T-helper 22 cell (primary cell): ENCODE measurements at places on chromosomes 3 and 15.

DNA sequence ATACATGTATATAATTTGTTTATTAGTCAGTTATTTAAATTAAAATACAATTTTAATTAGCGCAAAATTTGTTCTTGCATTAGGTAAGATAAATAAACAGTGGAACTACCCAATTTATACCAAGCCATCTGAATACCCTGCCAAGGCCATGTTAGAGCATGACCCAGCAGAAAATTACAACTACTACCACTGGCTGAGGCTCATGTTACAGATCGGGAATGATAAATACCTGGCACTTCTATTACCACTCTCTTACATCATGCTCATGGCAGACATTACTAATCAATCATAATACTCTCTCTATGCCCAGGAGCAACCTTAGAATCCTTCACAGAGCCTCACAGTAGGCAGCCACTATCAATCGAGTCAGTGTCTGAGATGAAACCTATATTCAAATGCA lies 21.2 kb upstream of the LMOD3 start:
- no peak for DNase-seq

DNA sequence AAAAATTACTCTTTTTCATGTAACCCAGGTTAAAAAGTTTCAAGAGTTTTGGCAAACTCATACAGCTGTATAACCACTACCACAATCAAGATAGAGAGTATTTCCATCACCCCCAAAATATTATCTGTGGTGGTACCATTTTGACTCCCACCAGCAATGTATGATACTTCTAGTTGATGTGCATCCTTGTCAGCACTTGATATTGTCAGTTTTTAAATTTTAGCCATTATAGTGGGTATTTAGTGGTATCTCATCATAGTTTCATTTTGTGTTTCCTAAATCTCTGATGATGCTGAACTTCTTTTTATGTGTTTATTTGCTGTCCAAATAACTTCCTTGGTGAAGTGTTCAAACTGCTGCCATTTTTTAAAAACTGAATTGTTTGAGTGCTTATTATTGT lies 14.6 kb downstream of the CTDSPL start:
- DNase-seq, result no peak

- DNase-seq, result no peak
These were observed 30.1 kb upstream of the TIMP4 start for GRCh38 chr3:12188681-12189287.

GRCh38 chr15:60814062-60814461 lies 335.1 kb upstream of the ICE2 start:
- DNase-seq, result no peak

- no peak for DNase-seq
These were observed 423.0 kb downstream of the ZBBX start for GRCh38 chr3:166957121-166957520.

GRCh38 chr3:6857510-6857909 lies 3.4 kb upstream of the GRM7 start:
- no peak for DNase-seq

- DNase-seq, result no peak
These were observed 100.3 kb downstream of the FSIP1 start for GRCh38 chr15:39682366-39682765.

DNA sequence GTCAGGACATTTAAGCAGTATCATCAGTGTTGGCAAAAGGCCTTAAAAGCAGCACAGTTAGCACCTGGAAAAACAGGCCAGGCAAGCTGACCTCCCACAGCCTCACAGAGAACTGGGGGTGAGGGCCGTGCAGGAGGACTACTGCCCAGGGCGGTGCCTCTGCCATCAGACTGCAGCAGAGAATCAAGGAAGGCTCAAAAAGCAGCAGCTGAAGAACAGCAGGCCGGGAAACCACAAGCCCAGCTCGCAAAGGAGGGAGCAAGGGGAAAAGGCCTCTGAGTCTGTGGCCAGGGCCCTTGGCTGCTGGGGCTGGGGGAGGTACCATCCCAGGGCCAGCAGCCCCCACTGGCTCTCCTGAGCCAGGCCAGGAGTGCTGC lies 84.2 kb downstream of the SEC22A start:
- DNase-seq, result no peak

GRCh38 chr3:178369006-178369405 lies 167.2 kb upstream of the KCNMB2 start:
- no peak for DNase-seq

DNA sequence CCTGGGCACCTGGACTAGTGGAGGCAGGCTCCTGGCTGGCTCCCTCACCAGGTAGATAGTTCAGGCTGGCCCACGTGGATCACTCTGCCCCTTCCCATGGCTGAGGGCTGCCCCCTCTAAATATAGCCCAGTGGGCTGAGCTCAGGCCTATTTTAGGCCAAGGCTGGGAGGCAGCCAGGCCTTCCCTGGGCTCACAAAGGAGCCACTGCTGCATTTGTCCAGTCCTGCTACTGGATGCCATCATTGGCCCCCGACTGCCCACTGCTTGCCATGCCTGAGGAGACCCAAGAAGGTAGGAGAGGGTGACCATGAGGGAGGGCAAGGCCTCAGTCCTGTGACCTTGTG lies at the start of gene LSMEM2:
TSS of gene LSMEM2 (plus strand) at position 208 of the 345 bp plus-strand sequence. CDS start at position 235, 27 bp downstream.
- no peak for DNase-seq

- DNase-seq, result no peak
These were observed 35.8 kb upstream of the ABHD2 start for GRCh38 chr15:89052474-89052873.

DNA sequence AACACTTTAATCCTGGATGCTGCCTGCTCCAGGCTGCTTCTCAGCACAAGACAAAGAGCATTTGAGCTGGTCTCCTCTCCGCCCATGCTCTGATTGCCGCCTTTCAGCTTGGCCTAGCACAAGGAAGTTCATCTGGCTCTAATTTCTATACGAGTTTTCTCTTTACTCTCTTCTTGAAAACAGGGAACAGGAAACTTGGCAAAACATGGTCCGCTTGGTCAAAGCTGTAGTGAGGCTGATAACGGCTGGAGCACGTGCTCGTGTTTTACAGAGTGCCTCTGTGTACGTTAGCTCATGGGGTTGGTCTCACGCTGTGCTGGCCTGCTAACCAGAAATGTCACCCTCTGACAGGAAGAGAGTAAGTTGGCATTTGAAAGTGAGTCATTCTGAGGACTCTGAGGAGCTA lies 19.2 kb downstream of the RARRES1 start:
- no peak for DNase-seq

- no peak for DNase-seq
These were observed 222.0 kb downstream of the MCTP2 start for GRCh38 chr15:94453227-94453988.

GRCh38 chr3:107209302-107209990 lies 167.8 kb upstream of the CCDC54 start:
- no peak for DNase-seq

- DNase-seq, result no peak
These were observed 17.8 kb downstream of the TTC14 start for GRCh38 chr3:180619723-180620122.

DNA sequence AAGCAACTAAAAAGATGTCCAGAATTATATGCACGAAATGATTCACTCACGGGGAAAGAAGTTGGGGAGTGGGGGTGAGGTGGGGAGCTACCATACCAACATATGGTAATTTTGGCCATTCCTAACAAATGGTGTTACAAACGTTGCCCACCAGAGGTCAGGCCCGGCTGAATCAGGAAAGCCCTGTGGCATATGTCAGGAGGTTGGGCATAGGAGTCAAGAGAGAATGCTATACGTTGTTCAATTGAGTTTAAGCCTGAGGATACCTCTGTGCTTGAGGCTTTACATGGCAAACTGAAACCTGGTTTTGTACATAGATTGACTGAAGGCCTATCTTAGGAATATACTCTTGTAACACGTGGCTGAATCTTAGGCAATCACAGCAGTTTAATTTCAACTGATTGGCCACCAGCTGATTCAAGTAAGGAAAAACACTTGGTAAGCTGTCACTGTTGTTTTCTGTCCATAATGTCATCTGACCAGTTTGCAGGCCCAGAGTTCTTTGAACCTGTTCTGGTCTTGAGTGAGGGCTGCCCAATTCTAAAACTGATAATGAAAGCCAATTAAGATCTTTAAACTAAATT lies 23.4 kb upstream of the SLC2A2 start:
- DNase-seq, result no peak

DNA sequence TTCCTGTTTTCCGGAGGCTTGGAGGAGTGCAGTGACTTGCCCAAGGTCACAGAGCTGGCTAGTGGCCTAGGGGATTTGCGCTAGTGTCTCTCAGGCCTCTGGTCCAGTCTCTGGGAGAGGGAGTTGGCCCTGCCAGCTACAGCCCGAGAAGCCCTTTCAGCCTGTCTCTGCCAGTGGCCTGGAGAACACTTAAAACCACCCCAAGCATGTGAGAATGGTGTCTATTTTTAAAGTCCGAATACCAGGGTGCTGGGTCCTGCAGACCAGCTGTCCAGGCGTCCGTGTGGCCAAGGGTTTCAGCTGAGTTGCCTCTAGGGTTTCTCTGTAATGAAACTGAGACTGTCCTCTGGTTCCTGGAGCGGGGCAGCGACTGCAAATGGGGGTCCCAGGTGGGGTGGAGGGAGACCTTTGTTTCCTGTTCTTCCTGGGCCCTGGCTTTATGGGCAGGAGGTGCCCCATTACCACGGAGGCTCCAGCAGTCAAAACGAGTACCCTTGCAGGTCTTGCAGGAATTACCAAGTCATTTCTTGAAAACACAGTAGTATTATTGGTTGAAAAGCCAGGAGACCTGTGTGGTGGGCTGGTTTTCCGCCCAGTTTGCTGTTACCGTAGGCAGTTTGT lies 2.2 kb downstream of the CAND2 start:
- DNase-seq, result no peak

GRCh38 chr15:72203507-72203837 lies 5.9 kb upstream of the GRAMD2A start:
- DNase-seq, result no peak

- no peak for DNase-seq
These were observed 8.2 kb downstream of the CDC25A start for GRCh38 chr3:48180021-48180420.

- no peak for DNase-seq
These were observed 136.3 kb downstream of the EEFSEC start for GRCh38 chr3:128289534-128289933.
